Osteocyte (in vitro differentiated cells): ENCODE measurements at places on chromosomes 5 and 9.
A peak's percentile ranks its signal among the peaks of the same experiment; 100 is the strongest.

DNA sequence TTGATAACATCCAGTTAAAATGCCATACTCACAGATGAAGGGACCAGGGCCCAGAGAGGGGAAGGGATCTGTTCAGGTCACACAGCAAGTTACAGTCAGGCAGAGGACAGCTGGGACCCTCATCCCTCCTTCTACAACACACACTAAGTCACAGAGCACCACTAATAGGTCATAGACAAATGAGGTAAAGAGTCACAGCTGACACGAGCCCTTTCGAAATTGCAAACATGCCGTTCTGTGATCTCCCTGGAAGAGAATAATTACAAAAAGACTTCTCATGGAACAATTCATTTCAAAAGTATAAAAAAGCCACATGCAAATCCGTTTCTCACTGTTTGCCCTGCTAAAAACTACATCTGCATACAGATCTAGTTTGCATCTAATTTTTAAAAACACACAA is 15.5 kb downstream of the IGFBPL1 start:
- no peak for DNase-seq

DNA sequence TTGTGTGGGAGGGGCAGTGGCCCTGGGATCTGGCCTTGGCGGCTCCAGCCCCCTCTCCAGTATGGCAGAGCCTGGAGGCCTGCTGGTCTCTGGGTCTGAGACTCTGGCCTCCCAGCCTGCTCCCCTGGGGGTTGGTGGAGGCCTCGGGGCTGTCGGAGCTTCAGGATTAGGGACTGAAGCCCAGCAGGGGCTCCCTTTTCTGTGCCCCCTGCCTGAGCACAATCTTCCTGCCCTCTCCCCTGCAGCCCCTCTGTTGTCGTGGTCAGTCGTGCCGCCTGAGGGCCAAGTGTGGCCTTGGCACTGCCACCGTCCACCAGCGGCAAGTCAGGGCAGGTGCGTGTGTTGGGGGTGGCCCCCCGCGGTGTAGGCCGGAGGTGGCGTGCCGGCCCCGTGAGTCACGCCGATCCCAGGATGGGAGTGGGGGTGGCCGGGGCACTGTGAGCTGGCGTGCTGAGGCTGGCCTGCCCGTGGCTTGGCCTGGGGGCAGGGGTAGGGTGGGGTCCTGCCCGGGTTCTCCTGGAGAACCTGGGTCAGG is 53.6 kb downstream of the RXRA start:
- DNase-seq, result peak; percentile 91

DNA sequence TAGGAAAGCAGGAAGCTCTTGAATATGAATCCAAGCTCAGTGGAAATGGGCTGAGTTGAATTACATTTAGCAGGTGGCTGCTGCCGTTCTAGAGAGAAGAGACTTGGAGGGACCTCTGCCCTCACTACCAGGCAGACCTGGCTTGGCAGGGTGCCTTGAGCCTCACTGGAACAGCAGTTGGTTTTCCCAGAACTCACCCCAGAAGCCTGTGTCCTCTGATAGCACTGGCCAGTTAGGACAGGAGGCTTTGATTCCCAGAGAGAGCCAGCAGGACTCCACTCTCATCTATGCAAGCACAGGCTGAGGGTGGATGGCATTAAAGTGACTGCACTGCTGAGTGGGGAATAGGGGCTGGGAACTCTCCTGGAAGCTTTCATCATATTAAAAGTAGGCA is 54.8 kb downstream of the PWWP2A start:
- no peak for DNase-seq

DNA sequence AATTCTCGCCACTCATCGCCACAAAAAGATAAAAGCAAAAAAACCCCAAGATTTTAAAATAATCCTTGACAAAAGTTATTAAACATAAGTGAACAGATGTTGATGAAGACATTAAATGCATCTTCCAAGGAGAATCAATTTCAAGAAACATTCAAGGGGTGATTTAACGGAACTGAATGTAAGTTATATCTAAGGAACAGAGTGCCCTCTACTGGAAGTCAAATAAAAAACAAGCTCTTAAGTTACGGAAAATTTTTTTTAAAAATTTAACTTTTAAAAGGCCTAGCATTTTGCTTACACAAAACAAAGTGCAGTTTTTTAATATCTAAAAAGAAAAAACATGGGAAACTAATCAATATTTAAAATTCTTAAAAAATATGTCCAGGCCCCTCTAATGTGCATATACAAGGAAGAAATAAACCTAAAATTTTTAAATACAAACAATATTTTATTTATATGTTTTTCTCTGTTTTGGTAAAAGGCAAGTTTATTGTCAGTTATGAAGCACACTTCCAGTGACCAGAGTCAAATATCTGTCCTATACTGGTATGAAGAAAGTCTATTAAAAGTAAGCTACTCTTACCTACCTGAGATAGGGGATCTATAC is 28.0 kb downstream of the TEX10 start:
- DNase-seq, result no peak

GRCh38 chr9:2639786-2640185 is 18.2 kb downstream of the VLDLR start:
- no peak for DNase-seq

- DNase-seq, result no peak
These were observed 32.9 kb downstream of the STXBP1 start for GRCh38 chr9:127644943-127645342.

- no peak for DNase-seq
These were observed 4.7 kb downstream of the VAV2 start for GRCh38 chr9:133987446-133987788.

DNA sequence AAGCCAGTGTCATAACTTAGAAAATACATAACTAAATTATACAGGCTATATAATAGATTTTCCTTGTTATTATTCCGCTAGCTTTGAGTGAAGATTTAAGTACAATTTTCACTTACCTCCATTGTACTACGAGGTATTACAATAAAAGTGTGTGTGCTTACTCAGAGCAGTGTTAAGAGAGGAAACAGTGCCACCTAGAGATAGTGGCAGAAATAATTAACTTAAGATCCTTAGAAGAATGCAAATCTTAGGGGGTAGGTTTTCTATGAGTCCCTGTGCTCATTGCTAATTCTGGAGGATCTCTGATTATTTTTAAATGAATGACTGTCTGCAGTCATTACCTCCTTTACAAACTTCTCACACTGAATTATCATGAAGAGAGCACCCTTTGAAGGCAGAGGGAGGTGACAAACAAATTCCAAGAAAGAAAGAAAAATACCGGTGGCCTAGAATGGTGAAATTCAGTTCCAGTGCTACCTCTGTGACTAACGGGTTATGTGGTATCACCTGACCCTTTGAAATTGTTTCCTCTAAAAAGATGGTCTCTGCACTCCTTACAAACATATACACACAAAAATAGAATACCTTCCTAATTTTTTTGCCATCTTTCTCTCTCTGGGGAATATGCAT is 379.8 kb downstream of the TRIM36 start:
- DNase-seq, result no peak

GRCh38 chr5:159912033-159912800 is 4.1 kb upstream of the ADRA1B start:
- DNase-seq, result no peak

- DNase-seq, result no peak
These were observed 72.3 kb downstream of the RAPGEF1 start for GRCh38 chr9:131667576-131667975.

DNA sequence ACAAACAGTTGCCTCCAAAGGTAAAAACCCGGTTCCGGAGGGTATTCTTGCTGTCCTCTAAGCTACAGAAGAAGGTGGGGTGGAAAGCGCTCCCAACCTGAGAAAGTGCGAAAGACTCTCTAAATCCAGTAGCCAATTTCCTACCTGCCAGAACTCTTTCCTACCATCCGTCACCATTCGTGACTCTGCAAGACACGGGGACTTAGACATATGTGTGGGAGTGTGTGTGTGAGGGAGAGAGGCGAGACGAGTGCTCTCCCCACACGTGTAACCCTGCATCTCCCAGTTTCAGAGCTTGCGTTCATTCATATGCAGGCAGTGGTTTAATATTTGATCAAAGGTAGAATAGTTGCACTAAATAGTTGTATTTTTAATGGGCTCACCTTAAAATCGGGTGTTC is 473 bp upstream of the GABRA1 start:
- DNase-seq, result no peak

DNA sequence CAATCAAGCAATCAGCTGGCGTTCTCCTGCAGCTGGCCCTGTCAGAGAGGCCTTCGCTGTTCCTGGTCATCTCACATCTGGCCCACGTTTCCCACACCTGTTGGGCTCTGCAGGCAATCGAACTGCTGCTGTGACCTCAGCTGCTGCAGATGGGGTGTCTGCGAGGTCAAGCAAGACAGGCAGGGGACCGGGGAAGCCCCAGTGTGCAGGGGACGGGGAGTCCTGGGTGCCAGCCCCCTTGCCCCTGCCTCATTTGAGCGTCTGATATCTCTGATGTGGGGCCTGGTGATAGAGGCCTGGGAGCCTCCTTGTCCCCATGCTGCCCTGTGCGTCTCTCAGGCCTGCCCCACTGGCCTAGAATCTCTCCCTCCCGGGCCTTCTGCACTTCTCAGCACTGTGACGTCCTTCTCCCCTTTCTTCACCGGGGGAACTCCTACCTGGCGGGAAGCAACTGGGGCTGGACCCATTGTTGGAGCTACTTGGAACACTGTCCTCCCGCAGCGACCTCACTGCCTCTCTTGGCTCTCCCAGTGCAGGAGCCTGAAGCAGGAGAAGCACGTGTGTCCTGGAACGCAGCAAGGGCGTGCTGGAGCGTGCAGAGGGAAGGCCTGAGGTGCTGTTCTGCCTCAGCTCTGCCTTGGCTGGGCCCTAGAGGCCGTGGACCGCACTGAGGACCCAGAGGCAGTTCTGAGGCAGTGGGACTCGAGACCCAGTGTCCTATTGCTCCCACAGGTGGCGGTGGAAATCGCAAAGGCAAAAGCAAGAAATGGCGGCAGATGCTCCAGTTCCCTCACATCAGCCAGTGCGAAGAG is 3.9 kb downstream of the GRK6 start:
- DNase-seq, result no peak

GRCh38 chr9:6098431-6098830 is 83.0 kb upstream of the RANBP6 start:
- no peak for DNase-seq

GRCh38 chr5:41925555-41925951 is 472 bp downstream of the FBXO4 start:
- DNase-seq, result no peak

DNA sequence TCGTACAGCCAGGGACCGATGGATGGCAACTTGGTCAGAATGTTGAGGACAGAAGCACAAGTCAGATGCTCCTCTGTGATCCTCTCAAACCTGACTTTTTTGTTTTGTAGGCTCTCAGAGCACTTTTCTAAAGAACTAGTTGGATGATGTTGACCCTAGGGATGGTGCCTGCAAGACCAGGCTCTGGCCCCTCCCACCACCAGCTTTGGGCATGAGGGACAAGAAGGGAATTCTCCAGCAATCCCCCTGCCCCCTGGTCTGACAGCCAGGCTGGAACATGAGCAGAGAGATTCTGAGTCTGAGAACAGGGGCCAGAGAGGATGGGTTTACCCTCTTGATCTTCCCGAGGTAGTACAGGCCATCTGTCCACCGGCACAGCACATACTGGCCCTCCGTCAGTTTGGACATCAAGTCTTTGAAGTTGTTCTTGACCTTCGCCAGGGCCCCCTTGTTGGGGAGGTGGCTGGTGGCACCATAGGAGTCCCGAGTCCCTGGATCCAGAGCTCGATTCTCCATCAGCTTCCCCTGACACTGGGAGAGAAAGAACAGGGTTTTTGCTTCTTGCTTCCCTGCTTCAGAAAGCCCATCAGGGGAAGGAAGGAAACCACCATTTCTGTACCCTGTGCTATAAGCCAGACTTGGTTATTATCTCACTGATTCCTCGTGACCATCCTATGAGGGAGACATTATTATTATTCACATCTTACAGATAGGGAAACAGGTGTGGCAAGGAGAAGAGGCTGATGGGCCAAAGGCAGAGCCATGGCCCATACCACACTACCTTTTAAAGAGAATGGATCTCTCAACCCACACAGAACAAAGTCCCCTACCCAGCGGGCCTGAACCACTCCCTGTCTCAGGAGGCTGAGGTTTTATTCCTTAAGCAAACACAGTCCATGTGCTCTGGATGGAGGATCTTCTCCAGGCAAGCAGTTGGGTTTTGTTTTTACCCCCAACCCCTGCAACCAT is 2.5 kb downstream of the PHF19 start:
- DNase-seq, result no peak

GRCh38 chr9:70113403-70114022 is 69.9 kb downstream of the MAMDC2 start:
- no peak for DNase-seq

- no peak for DNase-seq
These were observed 67.9 kb upstream of the TARS1 start for GRCh38 chr5:33372721-33373472.

DNA sequence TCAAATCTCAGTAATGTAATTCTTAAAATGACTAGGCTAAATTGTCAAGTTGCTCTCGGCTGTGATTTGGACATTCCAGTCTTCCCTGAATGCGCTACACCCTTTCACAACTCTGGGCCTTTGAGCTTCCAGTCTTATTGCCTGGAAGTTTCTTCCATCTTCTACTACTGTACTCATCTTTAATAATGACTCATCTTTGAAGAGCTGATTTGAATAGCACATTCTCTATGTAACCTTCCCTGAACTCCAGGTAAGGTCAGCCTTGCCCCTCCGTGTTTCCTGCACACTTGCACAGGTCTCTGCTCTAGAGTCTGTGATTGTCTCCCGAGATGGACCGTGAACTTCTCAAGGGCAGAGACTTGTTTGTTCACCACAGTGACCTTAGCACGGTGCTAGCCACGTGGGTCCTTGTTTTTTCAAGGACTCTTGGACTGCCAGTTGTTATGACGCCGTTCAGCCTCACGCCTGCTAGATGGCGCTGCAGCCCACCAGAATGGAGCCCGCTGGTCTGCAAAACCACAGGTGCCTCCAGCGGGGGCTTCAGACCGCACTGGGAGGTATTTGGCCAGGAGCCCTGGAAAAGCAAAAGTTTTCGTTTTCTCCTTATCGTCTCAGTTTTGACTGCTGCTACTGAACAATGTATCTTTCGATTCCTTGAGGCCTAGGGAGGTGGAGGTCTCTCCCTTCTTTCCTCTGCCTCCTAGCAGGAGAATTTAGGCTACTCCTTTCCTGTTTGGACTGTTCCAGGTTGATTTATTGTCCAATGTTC is 44.4 kb downstream of the SEC61B start:
- peak; percentile 87 for DNase-seq

- DNase-seq, result no peak
These were observed 9.9 kb downstream of the ZNF622 start for GRCh38 chr5:16455668-16456067.

DNA sequence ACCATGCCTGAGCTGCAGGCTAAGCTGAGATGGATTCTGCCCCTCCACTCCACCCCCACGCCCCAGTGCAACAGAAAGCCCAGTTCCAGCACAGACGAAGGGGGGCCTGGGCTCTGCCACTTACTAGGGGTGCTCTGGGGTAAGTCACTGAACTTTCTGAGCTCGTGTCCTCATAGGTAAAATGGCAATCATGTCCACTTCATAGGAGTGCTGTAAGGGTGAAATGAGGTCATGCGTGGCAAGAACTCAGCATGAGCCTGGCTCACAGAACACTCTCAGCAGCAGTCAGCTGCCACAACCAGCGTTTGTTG is 8.4 kb upstream of the PSD2 start:
- no peak for DNase-seq
